ENCODE measurements at places on chromosomes 4 and X.

- DNase-seq: peak; percentile 32
Observed at GRCh38 chr4:148216866-148217814, 225.1 kb downstream of the NR3C2 start.

DNA sequence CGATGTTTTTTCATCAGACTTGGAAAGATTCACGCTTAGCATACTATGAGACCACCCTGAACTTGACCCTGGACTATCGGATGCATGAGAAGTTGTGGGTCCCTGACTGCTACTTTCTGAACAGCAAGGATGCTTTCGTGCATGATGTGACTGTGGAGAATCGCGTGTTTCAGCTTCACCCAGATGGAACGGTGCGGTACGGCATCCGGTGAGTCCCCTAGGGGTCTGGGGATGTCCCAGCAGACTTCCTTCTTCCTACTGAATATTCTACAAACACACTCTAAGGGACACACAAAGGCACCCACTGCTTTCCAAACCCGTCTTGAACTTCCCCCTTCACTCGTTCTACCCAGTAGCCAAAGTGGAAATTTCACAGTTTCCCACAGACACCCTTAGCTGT is 9.3 kb downstream of the GABRQ start:
- DNase-seq: no peak

DNA sequence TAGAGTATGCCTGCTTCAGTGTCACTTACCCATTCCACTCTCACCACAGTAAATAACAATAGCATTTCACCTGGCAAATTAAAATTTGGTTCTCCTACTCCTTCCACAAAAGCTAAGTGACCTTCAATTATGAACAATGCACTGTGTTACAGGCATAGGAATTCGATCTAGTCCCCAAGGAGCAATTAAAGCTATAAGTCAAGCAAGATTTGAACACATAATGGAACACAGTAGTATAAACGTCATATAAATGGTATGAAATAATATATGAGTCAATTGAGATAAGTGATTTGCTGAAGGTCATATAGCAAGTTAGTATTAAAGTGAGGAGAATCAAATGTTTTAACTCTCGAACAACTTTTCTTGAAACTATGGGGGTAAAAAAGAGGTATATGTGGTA is 65.8 kb downstream of the ARAP2 start:
- DNase-seq: no peak

- no peak for DNase-seq
Observed at GRCh38 chr4:2256781-2257191, 5.1 kb downstream of the MXD4 start.

DNA sequence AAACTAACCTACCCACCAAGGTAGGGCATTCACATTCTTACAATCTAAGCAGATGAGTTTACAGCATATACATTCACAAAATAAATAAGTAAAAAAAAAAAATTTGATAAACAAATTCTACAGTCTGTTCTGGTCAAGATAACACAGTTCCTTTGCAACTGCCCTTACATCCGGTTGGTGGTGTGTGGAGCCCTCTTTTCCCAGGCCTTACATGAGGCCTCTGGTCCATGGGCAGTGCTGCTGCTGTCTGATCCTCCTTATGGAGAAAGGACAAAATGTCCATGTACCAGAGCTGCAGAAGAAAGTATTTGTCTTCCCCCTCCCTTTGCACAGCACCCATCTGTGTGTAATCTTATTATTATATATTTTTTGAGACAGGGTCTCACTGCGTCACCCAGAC is 2.2 kb upstream of the SEPTIN11 start:
- DNase-seq: no peak

GRCh38 chrX:139933904-139934303 is 1.1 kb upstream of the ATP11C start:
- no peak for DNase-seq

- no peak for DNase-seq
Observed at GRCh38 chr4:183898456-183898855, 6.7 kb upstream of the STOX2 start.

DNA sequence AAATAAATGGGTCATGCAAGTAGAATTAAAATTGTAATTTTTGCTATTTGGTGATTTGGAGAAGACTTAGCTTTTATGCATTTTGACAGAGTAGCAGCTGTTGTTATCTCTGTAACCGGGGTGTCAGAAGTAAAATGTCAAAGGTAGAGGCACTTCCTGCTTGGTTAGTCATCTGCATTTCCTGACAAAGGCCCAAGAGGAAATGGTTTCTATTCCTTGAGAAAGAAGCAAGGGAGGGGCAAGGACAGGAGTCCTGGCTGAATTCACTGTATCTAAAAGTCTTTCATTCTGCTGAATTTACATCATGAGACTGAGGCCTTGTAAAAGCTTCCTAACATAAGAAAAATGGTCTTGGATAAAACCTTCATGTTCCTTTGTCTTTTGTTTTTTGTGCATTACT is 550.9 kb upstream of the BOD1L1 start:
- peak; percentile 49 for DNase-seq

- no peak for DNase-seq
Observed at GRCh38 chrX:39720945-39721344, 376.8 kb downstream of the BCOR start.

DNA sequence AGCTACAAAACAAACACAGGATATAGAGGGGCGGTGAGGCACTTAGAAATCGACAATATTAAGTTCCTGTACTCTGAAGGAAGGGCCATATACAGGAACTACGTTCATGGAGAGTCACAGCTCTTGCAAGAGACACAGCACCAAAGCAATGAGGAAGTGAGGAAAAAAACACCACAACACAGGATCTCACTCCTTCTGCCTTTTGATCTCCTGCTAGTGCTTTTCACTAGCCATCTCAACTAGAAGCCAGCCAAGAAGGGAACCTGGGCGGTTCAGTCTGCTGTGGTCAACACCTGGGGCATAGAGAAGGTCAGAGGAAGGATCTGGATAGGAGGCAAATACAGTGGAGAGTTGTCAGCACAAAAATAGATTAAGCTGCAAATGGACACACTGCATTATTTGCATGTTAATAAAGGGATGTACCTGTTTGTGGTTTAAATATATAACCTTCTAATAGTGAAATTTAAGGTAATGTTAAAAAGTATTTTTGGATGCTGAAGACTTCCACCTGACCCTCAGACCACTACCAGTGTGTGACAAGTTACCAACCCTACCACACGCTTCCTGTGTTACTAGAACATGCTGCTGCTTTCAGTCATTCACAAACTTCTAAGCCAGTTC is 104.6 kb downstream of the DTHD1 start:
- DNase-seq: peak; percentile 78

- DNase-seq: no peak
Observed at GRCh38 chr4:2245787-2246275, 3.9 kb upstream of the HAUS3 start.

GRCh38 chr4:53005808-53006207 is 143.7 kb downstream of the RASL11B start:
- DNase-seq: peak; percentile 28

DNA sequence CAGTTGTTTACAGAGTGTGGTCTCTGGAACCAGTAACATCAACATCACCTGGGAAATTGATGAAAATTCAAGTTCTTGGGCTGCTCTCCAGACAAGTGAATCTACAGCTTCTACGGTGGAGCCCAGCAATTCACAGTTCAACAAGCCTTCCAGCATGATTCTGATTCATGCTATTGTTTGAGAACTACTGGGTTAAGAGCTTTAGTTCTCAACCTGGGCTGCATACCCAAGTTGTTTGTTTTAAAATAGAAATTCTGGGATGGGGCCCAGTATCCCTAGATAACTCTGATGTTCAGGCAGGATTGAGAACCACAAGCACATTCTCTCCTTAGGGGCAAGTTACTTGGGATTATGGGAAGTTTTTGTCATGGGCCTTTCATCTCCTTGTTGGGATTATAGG is 37.9 kb upstream of the PGK1 start:
- DNase-seq: no peak

DNA sequence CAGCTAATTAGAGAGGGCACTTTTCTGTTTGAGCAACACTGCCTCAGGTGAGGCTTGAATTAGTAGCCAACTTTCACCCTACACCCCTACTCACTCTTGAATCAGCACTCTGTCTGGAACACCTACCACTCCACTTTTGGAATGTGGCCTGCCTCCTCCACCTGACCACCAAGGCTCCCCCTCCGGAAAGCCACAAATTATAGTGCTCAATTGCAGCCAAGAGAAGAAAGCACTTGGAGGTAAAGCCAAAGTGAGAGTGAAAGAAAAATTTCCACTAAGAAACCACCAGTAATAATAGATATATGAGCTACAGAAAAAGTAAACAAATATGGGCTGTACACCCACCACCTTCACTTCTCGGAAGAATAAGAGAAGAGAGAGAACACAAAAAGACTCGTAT is 41.1 kb downstream of the PPP3CA start:
- DNase-seq: no peak

Data from suppressor macrophage treated with lipopolysaccharide for 4 hours (primary cell).